ENCODE measurements at places on chromosomes 16 and 17.

DNA sequence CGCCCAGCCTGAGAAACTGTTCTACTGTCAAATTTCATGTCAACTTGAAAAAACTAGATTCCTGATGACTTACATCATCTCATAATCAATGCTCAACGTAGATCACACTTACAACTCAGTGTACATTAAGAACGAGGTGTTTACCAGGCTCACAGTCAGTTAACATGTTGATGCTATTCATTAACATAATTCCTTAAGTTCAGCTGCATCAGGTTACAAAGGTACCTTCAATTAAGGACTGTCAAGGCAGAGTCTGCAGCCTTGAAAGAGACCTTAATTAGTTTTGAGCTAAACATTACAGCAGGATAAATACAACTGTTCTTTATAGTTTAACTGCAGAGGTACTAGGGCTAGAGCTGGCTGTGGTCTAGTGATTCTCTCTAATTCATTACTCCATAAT, 1.9 kb downstream of the GNA13 start:
- DNase-seq = no peak

- no peak for DNase-seq
These were observed 79.5 kb upstream of the CCL1 start for GRCh38 chr17:34442387-34443111.

DNA sequence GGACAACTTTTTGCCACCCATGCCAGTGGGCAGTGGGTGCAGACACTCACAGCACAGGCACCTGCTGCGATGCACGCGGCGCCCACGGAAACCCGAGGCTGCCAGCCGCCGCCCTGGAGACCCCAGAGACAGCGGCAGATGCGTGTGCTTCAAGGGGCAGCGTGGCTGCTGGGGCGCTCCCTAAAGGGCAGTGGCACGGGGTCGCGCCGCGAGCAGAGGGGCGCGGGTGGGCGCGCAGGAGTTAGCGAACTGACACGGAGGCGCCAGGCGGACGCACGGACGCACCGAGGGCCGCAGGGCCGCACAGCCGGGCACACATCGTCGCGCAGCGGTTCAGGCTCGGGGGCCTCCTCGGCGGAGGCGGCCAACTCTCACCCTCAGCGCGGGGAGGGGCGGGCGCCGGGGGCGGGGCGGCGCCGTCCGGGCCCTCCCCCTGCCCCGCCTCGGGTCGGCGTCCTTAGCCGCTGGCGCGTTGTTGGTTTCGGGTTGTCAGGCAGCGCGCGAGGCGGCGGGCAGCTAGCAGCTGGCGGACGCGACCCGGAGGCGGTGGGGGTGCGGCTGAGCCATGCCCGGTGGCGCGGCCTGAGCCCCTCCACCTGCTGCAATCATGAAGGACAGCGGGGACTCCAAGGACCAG, at the start of gene KIF19:
Gene KIF19, plus strand, starts transcription at position 484 of the 637 bp plus-strand sequence. Its CDS starts 124 bp downstream, at position 608.
- DNase-seq = no peak

DNA sequence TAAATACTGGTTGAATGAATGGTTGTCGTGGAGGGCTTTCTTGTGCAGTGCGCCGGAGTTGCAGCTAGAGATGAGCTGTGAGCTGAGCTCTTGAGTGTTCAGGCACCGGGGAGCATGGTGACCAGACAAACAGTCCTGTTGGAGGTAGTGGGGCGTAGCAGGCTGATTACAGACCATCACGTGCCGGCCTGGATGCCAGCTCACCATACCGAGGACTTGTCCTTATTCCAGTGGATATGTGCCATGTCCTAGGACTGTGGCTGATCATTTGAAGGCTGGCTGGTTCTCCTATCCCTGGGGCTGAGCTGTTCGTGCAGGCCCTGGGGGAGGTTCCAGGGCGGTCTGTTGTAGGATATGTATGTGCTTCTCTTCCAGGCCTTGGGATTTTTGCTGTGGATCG, 60.0 kb downstream of the ABCC1 start:
- DNase-seq = no peak

DNA sequence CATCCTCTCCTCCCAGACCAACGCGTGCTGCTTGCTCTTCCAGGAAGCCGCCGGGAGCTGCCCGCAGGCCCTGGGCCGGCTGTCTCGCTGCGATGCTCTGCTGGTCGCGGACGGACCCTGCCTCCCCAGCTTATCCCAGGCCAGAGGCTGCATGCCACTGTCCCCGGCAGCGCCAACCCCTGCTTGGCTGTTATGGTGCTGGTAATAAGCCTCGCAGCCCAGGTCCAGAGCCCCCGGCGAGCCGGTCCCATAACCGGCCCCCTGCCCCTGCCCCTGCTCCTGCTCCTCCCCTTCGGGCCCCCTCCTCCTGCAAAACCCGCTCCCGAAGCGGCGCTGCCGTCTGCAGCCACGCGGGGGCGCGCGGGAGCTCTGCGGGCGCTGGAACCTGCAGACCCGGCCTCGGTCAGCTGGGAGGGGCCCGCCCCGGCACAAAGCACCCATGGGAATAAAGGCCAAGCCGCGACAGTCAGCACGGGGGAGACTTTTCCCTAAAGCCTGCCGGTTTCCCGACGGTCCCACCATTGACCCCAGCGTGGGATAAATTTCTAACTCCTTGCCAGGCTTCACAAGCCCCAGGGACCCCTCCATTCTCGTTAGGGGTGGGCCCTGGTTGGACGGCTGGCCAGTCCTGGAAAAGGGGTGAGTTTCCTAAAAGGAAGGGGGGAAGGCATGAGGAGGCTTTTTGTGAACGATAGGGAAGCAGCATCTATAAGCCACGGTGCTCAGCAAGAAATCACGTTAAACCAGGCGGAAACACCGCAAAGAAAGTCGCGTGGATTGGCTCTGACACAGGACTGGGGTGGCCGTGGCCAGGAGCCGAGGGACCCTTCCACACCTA, 11.2 kb downstream of the ENPP7 start:
- DNase-seq = peak; percentile 93

DNA sequence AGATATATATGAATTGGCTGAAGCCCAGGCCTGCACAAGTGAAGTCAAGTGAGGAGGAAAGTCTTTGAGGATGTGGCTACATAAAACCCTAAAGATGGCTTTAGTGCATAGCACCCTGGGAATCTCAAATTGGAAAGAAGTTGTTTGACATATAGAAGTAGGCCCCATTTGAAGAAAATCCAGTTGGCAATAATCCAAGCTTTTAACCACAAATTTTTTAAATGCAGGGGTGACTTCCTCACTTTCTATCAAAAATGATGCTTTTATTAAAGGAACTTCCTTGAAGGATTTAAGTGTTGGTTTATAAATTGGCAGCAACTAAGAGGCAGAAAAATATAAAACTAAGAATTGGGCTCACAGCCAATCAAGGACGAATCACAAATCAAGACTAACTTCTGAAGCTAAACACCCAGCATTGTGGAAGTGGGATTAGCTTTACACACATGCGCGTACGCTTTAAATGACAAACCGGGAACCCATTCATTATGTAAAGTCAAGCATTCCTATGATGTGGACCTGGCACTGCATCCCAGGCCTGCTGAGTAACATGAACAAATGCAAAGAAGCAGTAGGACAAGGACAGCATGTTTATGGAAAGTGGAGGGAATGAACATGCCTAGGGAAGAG, 63.3 kb downstream of the NOG start:
- DNase-seq = no peak

- DNase-seq = peak; percentile 71
These were observed 18.0 kb upstream of the KCNJ18 start for GRCh38 chr17:21674242-21674731.

DNA sequence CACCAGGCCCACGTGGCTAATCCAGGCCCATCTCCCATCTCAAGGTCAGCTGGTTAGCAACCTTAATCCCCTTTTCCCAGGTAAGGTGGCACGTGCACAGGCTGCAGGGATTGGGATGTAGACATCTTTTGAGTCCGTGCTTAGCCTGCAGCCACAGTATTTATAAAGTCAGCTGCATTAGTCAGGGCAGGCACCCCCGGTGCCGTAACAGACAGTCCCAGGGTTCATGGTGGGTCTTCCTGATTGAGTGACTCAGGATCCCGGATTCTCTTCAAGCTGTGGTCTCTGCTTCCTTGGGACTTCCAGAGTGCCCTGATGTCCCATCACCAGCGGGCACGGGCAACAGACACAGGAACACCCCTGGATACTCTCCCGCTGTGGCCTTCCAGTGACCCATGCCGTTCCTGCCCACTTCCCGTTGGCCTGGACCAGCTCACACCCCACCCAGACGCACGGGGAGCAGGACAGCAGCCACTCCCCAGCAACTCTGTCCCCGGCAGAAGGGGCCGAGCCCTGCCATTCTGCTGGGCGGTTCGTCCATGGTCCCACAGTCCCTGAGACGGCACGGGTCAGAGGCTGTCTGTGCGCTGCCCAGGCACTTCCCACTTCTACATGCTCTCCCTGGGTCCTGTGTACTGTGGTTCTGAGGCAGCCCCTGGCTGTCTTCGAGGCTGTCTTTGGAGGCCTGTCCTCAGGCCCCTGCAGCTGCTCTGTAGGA, 248.6 kb upstream of the GSE1 start:
- no peak for DNase-seq

- no peak for DNase-seq
These were observed 108.0 kb upstream of the DNAH9 start for GRCh38 chr17:11490171-11490755.

- DNase-seq = no peak
These were observed 8.7 kb downstream of the HOXB1 start for GRCh38 chr17:48522031-48522653.

- no peak for DNase-seq
These were observed 39.3 kb downstream of the CHCT1 start for GRCh38 chr17:60461584-60461983.

DNA sequence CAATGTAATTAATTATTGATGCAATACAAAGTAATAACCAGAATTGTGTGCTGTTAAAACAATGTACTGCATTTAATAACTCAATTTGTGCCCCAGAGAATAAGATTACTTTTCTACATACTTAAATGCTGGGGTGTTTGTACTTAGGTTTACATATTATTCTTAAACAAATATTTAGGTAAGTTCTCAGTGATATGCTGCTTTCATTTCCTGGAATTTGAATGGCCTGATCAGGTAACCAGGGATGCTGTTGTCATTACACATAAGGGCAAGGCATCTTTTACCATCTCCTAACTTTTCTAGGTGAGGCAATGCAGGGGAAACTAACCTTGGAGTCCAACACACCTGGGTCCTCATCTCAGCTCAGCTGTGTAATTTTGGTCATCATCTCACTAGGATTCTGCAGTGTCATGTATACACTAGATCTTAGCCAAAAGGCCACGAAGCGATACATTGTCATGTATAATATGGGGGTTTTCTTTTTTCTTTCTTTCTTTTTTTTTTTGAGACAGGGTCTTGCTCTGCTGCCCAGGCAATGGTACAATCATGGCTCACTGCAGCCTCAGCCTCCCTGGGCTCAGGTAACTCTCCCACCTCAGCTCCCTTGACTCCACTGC, 45.2 kb downstream of the MYO1D start:
- no peak for DNase-seq

- DNase-seq = no peak
These were observed 347.7 kb upstream of the KIF2B start for GRCh38 chr17:53475002-53475401.

GRCh38 chr17:75511610-75512575, 3.4 kb downstream of the CASKIN2 start:
- DNase-seq = no peak

DNA sequence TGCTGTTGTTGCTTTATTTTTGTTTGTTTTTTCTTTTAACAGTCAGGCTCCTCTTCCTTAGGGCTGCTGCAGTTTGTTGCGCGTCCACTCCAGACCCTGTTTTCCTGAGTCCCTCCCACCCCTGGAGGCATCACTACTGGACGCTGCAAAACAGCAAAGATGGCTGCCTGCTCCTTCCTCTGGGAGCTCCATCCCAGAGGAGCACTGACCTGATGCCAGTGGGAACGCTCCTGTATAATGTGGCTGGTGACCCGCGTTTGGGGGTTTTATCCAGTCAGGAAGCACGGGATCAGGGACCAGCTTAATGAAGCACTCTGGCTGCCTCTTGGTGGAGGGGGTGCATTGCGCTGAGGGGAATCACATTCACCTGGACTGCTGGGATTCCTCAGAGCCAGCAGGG, 1005.6 kb downstream of the CDH8 start:
- DNase-seq = no peak

DNA sequence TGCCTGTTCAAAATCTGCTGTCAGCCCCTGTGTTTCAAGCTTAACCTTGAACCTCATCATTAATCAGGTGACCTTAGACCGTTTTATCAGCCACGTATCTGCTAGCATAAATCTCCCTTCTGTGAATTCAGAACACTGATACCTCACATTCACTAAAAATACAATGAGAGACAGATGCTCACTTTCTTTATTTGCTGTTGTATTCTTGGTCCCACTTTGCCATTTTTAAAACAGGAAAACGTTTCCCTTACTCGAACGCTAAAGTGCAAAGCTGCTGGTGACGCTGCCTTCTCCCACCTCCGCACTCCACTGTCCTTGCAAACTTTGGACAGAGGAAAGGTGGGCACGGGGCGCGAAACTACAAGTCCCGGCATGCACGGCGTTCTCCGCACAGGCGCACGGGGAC, 220 bp upstream of the ARHGAP44 start:
- DNase-seq = no peak

DNA sequence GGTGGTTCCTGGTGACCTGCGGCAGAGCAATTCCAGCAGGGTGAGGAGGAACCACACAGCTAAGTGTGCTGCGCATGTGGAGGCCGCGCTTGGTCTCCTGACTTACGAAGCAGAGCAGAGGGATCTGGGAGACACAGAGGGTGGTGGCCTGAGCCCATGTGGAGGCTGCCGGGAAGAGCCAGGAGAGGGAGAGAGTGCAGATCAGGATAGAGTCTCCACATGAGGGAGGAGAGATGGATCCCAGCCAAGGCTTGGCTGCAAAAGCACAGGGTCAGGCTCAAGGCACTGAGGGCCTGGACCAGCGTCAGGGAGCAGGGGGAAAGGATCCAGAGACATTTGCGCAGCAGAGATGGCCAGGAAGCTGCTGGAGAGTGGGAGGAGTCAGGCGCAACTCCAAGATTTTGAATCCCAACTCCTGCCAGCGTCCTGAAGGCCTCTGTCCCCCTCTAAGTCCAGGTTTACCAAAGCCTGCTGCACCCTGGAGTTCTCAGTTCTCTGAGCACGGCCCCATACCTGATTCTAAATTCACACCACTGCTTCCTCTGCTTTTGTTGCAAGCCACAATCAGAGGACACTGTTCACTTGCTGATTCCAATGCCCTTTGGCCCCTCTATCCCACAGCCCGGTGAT, 11.3 kb upstream of the MLLT6 start:
- DNase-seq = no peak

GRCh38 chr17:72618001-72618509, 474.4 kb downstream of the SLC39A11 start:
- DNase-seq = no peak

GRCh38 chr16:67490335-67491096, 7.2 kb upstream of the AGRP start:
- no peak for DNase-seq

- no peak for DNase-seq
These were observed 76.3 kb upstream of the TBC1D3K start for GRCh38 chr17:37847811-37848331.

GRCh38 chr16:55489119-55489955, 10.3 kb downstream of the MMP2 start:
- DNase-seq = no peak
